NB4 (cell line): ENCODE measurements at places on chromosomes 7 and 10.

GRCh38 chr10:114044247-114045135, 825 bp downstream of the ADRB1 start:
- DNase-seq, result no peak

- peak; percentile 88 for DNase-seq
These were observed 652 bp downstream of the ATOH7 start for GRCh38 chr10:68231106-68231816.

DNA sequence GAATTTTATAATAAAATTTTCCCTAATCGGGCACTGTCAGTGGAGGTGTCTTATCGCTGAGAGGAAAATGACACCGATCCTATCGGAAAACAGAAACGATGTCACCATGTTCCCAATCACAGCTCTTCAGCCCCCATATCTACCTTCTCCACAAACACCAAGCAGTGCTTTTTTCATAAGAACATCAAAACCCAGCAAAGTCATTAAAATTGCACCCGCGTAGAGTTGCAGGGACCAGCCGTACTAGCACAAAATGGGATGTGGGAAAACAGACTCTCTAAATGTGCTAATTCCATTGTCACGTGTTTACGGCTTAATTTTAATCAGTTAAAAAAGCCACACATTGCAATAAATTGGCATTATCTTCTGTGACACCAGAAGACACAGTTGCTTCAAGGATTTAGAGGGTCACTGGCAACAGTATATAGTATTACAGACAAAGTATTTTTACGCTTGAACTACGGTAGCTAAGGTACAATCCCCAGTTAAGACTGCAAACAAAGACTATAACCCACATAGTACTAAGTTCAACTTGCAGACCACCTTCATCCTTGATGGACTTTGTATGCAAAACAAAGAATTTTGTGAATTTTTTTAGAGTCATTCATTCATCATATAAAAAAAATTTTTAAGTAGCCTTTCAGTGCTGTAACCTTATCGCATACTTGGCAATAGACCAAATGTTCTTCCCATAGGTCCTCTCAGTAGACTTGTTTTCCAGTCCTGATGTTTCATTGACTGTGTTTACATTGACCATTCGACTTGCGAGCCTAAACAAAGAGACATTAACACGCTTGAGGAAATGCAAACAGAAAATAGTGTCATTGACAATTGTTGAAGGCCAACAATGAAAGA, 116.0 kb downstream of the VTI1A start:
- no peak for DNase-seq

- DNase-seq, result peak; percentile 82
These were observed 21.6 kb upstream of the WASL start for GRCh38 chr7:123770378-123770777.

DNA sequence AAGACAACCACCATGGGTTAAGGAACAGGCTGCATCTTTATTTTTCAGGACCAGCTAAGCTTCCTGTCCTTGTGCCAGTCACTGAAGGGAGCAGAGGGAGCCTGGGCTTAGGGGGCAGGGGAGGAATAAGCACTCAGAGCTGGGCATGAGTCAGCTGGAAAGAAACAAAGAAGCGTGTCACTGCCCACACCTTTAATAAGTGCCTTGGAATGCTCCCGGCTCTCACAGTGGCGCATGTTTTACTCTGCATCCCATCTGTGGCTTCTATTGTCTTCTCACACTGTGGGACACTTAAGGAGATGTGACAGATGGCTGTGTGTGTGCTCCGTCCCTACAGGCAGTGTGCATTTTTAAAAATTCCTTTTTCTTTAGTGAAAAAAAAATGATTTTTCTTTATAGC, 71.7 kb downstream of the MTURN start:
- DNase-seq, result no peak

GRCh38 chr10:4385231-4385870, 440.7 kb upstream of the AKR1E2 start:
- DNase-seq, result no peak

- DNase-seq, result peak; percentile 91
These were observed 145.6 kb upstream of the ZNF32 start for GRCh38 chr10:43794181-43794815.

- no peak for DNase-seq
These were observed 7.6 kb upstream of the HERPUD2 start for GRCh38 chr7:35702541-35702940.

GRCh38 chr10:34808801-34809745, 6.0 kb downstream of the PARD3 start:
- DNase-seq, result no peak

GRCh38 chr10:4391683-4392082, 434.3 kb upstream of the AKR1E2 start:
- peak; percentile 47 for DNase-seq

DNA sequence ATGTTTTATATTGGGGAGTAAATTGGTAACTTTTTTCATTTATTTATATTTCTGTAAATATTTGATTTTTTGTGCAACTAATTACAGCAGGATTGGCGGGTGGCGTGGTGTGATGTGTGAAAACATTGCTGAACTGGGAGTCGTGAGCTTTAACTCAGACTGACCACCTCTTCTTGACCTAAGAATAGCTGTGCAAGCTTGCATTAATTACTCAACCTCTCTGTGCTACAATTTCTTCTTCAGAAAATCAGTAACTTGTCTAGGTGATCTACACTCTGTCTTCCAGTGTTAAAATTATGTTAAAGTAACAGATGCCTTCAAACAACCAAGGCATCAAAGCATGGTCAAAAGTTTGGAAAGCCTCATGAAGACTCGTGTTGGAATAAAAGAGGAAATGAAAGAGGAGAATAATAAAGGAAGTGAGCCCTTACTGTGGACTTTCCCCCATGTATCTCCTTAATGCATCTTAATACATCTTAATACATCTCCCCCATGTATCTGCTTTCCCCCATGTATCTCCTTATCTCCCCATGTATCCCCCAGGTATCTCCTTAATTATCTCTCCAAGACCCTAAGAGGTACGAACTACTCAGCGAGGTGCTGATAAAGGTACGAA, 71.2 kb downstream of the SVIL start:
- DNase-seq, result no peak

- no peak for DNase-seq
These were observed 199.9 kb downstream of the GATA3 start for GRCh38 chr10:8254350-8254749.

DNA sequence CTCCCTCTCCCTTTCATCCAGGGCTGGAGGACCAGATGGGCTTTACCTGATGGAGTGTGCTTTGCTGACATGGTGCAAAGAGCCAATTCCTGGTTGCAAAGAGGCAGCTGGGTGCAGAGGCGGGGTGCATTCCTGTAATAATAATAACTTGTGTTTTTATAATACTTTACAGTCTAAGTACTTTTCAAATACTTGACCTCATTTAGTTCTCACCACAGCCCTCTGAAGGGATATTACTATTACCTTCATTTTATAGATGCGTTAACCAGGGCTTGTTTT, 70.4 kb downstream of the TCF7L2 start:
- no peak for DNase-seq

GRCh38 chr10:19828278-19829049, 12.2 kb downstream of the PLXDC2 start:
- no peak for DNase-seq

- no peak for DNase-seq
These were observed 594.9 kb downstream of the INHBA start for GRCh38 chr7:41107938-41108448.

- DNase-seq, result no peak
These were observed 23.1 kb downstream of the AGAP3 start for GRCh38 chr7:151109094-151110048.

GRCh38 chr10:129021594-129022304, 445.3 kb upstream of the MGMT start:
- no peak for DNase-seq
